Caudate nucleus (tissue), 63 donors: ENCODE measurements at places on chromosomes 6 and 20.

DNA sequence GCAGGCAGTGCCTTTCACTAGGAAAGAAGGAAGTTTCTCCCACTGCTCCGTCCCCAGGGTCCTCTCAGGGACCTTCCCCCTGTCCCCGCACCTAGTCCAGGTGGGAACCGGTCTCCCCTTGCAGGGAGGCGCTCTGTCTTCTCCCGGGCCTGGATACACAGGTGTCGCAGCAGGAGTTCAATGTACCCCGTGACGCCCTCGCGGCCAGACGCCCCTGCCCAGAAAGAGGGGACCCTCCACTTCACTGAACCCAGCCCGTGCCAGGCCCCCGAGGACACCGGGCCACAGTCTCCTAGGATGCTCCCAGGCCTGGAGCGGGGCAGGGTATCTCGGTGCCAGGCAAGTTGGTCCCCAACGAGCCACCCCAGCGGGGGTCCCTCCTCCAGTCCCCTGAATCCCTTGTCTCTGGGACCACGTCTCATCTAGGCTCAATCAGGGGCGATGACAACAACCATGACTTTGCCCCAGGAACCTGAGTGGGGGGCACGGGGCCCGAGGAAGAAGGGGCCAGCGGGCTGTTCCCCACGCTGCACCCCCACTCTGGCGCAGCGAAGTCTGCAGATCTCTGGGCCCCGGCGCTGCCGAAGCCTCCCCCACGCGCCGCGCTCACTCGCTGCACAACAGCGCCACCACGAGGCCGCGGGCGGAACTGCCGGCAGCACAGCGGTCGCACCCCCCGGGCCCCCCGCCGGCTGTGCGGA is 103.0 kb downstream of the EDN3 start:
- DNase-seq = peak; percentile 35

- DNase-seq = no peak
These were observed 526.1 kb upstream of the MARCKS start for GRCh38 chr6:113331021-113331420.

- no peak for DNase-seq
These were observed 284.9 kb upstream of the TBX18 start for GRCh38 chr6:85049282-85049681.

- no peak for DNase-seq
These were observed 17.1 kb upstream of the MLN start for GRCh38 chr6:33820784-33821520.

DNA sequence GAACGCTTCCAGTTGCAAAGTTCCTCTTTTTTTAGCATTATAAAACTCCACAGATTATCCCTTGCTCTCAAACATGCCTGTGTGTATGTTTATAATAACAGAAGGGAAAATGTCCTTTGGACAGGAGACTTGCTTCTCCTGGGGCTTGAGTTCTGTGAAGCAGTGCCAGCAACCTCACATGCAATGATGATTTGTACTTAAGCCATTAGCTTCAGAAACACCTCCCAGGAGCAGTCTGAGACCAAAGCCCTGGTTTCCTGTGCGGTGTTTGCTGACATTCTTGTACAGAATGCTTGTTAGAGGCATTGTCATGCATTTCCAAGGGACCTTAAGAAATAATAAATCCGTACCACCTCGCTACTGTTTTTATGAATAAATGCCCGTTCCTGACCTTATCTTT is 752.8 kb downstream of the CBLN4 start:
- no peak for DNase-seq

DNA sequence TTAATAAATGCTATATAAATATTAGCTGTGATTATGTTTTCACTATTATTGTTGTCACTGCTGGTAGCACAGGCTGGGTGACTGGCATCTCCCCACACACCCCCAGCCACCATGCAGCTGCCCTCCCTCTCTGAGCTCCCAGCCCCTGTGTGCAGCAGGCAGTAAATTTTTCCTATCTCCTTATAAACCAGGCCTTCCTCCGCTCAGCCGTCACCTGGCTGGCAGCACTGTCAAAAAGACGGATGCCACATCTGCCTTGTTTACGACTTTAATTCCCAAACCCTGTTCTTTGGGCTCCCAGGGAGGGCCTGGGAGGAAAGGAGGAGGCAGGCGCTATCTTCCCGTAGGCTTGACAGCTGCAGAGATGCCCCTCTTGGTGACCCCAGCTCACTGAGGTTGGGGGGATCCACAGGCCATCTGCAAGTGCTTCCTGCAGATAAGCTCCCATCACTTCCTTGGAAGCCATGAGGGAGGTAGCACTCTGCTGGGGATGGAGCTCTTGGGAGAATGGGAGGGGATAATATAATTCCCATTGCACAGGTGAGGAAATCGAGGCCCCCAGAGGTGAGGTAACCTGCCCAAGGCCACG is 94.5 kb downstream of the GRM4 start:
- no peak for DNase-seq

GRCh38 chr6:134814076-134814695 is 135.7 kb downstream of the ALDH8A1 start:
- DNase-seq = no peak

GRCh38 chr6:128471907-128472306 is 48.5 kb downstream of the PTPRK start:
- DNase-seq = no peak

DNA sequence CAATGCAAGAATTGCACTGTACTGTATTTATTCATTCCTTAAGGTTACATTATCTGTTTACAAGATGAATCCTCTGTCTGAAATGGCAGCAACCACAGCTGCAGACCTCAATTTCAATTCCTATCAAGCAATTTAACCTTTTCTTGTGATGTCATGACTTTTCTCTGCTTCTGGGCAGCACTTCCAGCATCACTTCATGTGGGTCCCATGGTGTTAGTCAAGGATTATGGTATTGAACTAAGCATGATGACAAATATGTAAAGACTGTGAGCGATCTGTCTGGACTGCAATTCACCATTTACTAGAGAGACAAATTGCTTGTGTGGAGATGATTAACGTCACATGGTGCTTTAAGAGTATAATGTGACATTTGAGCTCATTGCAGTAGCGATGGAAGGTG is 90.5 kb upstream of the CCN2 start:
- no peak for DNase-seq

DNA sequence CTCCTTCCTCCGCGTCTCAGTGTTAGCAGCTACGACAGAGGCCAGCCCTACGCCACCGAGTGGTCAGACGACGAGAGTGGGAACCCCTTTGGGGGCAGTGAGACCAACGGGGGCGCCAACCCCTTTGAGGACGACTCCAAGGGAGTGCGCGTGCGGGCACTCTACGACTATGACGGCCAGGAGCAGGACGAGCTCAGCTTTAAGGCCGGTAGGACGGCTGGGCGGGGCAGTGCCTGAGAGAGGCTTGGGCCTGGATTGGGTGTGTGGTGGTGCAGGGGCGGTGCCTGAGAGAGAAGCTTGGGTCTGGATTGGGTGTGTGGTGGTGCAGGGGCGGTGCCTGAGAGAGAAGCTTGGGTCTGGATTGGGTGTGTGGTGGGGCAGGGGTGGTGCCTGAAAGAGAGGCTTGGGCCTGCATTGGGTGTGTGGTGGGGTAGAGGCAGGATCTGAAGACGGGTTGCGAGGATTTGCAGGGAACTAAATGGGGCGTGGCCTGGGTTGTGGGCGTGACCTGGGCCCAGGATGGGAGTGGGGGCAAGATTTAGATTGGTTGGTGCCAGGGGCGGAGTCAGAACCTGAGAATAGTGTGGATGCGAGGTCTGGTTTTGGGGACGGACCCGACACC is 24.4 kb downstream of the SPDEF start:
- DNase-seq = peak; percentile 83

DNA sequence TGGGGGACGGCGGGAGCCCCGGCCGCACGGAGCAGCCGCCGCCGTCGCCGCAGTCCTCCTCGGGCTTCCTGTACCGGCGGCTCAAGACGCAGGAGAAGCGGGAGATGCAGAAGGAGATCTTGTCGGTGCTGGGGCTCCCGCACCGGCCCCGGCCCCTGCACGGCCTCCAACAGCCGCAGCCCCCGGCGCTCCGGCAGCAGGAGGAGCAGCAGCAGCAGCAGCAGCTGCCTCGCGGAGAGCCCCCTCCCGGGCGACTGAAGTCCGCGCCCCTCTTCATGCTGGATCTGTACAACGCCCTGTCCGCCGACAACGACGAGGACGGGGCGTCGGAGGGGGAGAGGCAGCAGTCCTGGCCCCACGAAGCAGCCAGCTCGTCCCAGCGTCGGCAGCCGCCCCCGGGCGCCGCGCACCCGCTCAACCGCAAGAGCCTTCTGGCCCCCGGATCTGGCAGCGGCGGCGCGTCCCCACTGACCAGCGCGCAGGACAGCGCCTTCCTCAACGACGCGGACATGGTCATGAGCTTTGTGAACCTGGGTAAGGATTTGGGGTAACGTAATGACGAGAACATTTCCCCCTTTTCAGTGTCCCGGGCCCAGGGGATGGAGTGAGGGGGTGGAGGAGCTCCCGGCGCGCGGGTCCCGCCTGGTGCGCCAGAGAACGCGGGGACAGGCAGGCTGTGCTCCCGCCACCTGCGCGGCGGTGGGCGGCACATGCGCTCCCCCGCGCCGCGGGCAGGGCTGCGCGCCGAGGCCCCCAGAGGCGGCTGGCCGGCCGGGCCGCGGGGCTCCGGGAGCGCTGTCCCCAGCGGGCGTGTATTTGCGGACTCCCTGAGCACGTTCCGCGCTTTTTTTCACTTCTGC is 1.4 kb downstream of the BMP6 start:
- no peak for DNase-seq

GRCh38 chr6:8110725-8111124 is 8.4 kb upstream of the EEF1E1 start:
- DNase-seq = no peak

DNA sequence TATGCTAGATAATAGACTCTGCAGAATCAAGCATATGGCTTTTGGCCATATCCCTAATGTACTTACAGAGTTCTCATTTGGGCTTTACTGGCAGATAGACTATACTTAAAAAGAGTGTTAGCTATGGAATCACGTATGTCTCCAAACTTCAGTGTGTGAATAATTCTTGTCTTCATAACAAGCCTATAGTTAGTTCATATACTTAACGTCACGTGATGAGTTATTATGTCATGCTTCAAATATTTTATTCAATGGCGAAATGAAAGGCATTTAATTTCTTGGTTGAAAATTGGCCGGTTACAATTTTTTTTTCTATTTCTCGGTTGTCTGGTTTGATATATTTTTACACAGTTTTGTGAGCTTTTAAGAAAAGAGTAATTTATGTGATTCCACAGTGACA is 62.7 kb downstream of the MEI4 start:
- DNase-seq = no peak

DNA sequence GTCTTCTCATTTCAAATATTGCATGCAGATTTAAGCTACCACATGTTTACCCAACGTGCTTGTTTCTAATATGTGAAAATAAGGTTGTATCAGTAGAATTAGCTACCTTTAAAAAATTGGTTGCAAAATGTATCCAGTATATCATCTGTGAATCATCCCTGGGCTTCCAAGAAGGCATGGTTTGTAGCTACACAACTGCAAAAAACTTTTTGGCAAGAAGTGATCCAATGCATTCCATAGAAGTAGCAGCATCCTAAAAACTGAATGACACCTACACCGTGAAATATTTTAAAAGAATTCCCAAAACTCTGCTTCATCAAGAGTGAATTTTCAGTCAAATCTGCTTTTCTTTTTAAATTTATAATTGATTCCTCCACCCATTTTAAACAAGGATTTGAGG is 89.1 kb downstream of the AIG1 start:
- no peak for DNase-seq

- DNase-seq = no peak
These were observed 8.2 kb upstream of the CCDC167 start for GRCh38 chr6:37507690-37508421.

GRCh38 chr6:151060766-151061531 is 178.8 kb upstream of the AKAP12 start:
- no peak for DNase-seq

GRCh38 chr6:6856538-6857523 is 250.9 kb upstream of the RREB1 start:
- no peak for DNase-seq

DNA sequence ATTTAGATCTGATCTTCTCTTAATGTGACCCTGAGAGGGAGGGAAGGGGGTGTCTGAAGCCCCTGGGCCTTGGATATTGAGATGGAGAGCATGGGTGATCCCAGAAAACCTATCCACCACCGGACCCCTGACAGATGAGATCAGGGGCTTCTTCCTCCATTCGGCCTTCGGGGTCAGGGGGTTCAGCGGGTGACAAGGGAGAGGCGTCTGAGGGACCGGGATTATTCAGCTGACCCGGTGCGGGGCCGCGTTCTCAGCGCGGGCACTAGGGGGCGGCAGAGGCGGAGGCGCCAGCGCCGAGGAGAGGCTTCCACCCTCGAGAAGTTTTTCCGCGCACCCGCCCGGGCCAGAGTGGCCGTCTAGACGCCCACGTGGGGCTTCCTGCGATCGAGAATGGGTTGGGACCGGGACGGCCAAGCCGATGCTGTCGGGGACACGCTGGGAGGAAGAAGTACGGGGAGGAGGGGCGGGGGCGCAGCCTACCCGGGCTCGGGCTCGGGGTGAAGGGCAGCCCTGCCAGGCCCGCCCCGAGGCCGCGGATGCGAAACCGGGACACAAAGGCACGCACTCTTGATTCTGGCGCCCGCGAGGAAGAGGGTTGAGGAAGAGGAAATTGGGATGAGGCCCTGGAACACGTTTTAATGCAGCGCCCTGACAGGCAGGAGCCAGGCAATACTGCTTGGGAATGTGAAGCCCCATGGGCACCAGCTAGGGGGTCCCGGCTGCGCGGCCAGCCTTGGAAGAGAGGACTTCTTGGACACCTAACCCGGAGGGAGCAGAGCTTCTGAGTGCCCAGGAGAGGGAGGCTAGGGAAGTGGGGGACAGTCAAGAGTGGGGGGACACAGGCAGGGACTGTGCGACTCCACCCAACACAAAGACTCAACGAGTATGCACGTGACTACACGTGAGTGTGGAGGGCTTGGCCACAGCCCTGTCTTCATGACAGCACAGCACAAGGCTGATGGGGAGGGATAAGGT is 30.6 kb downstream of the COL11A2 start:
- no peak for DNase-seq

DNA sequence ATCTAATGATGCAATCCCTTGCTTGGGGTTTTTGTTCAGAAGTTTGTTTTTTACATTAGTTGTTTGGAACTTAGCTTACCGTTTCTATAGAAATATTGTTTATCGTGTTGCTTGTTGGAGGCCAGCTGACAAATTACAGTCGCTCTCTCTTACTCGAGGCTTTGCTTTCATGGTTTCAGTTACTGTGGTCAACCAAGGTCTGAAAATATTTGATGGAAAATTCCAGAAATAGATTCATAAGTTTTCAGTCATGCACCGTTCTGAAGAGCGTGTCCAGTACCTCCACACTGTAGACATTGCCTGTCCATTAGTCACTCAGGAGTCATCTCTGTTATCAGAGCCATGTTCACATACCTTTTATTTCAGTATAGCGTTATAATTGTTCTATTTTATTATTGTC is 47.9 kb downstream of the DEK start:
- no peak for DNase-seq

- DNase-seq = no peak
These were observed 84.5 kb upstream of the PRND start for GRCh38 chr20:4637081-4637797.

DNA sequence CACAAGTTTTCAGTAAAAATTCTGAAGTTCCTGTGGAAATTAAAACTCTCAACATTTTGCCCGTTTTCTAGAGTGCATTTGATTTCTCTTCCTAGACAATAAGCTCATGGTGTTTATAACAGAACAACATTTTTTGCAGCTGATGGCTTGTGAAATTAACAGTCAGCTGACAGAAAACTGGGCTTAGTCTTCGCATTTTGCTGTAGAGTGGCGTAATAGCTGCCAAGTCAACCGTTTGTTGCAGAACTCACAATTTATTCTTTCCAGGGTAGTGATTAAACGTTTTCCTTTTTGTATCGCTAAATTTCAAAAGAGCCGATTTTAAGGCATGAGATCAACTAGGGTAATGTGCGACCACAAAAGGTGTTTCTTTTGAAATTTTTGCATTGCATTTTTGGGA is 1.4 kb downstream of the SPO11 start:
- no peak for DNase-seq
